Activated CD8-positive, alpha-beta memory T cell treated with anti-CD3 and anti-CD28 coated beads, Interleukin-2, amount 50 U/mL, for 4 hours (primary cell): ENCODE measurements at places on chromosomes 3 and 15.

GRCh38 chr15:87243474-87243873, 1013.1 kb downstream of the NTRK3 start:
- DNase-seq: no peak

GRCh38 chr15:69834761-69835160, 263.0 kb downstream of the TLE3 start:
- DNase-seq: no peak

DNA sequence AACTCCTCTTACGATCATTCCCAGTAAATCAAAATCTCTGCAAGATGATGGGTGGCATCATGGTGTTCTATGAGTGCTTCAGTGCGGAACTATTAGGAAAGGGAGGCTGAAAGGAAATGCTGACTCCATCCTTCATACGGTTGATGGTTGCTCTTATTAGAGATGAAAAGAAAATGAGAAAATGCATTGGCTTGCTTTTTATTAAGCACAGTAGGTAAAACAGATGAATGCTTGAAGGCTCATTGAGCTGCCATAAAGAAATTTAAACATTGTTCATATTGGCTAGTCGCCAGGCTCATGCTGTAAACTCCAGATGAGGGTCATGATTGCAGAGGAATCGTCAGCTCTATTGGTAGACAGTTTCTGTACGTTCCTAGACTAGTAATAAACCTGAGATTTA, 115.8 kb downstream of the EPHA3 start:
- DNase-seq: no peak

DNA sequence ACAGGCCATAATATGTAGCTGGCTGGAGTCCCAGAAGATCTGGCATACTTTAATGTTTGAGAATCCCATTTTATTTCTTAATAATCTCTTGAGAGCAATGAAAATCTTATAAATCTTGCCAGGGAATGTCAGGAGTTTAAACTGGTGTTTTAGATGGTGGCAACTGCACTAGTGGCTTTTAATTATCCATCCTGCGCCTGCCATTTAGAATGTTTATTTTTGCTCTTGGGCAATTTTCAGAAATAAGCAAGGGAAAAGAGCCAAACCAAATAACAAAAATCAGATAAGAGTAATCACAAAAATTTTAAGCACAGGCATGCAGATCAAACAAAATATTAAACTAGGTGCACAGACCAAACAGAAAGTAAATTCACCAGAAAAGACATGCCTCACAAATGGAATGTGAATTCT, 41.9 kb upstream of the UBP1 start:
- no peak for DNase-seq

GRCh38 chr15:88989578-88989977, 76.4 kb upstream of the MFGE8 start:
- no peak for DNase-seq

DNA sequence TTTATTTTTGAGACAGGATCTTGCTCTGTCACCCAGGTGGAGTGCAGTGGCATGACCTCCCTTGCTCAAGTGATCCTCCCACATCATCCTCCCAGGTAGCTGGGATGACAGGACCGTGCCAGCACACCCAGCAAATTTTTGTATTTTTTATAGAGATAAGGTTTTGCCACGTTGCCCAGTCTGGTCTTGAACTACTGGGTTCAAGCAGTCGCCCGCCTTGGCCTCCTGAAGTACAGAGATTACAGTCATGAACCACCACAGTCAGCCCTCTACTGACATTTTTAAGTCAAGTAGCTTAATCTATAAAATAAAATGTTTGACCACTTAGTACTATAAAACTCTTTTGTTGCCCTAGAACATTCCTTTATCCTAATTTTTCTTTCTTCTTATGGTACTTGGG, 198.8 kb downstream of the FNDC3B start:
- no peak for DNase-seq

GRCh38 chr15:89751748-89752147, 699 bp upstream of the MESP1 start:
- DNase-seq: no peak

DNA sequence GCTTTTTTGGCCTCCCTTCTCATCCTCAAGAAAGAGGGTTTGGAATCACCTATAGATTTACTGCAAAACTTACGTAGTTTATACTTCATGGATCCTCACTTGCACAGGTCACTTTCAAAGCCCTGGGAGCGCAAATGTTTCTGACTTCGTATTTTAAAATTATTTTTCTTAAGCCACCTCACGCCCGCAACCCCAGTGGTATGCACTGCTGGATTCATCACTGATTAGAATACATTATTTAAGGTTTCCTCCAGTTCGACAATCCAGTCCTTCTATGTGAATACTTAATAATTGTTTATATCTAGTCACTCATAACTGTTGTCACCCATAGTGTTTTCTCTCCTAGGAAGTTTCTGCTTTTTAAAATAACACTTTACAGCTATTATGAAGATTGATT, 339.9 kb downstream of the CHL1 start:
- no peak for DNase-seq
